T-cell (primary cell): ENCODE measurements at places on chromosomes 7 and 10. TPM values are rescaled to one million over a fixed set of nuclear protein-coding genes. Genes with fewer than 3 reads are reported as not detected.
A peak's percentile ranks its signal among the peaks of the same experiment; 100 is the strongest.

The GSTO2 gene
- 0.60 TPM for total RNA-seq

The CH25H gene
- total RNA-seq = not detected

The FAM25C gene
- total RNA-seq = not detected

The AASS gene
- total RNA-seq = 3.1 TPM

- peaks cover 3% of the 10 kb centered on the region for H3K27me3 ChIP-seq
- no peak for DNase-seq
- no peak overlapping the region for H3K27ac ChIP-seq
- no peaks in the 10 kb centered on the region for H3K36me3 ChIP-seq
- H3K4me1 ChIP-seq = no peaks in the 10 kb centered on the region
These were observed 1.1 kb downstream of the PLEKHS1 start for GRCh38 chr10:113752553-113752952.

DNA sequence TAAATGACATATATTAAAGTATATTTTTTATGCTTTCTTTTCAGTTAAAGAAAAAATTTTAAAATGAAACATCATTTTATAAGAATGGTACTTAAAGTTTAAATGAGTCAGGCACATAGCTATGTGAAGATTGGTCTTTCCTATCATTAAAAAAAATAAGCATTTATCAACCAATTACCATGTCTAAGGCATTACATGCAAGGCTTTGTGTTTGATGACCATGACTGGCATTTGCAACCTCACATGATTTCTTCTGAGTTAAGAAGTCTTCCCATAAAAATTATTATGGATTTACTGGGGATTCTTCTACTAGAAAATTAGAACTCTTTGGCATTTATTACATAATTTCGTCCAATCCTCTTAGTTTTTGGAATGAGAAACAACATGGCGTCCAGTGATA is 776.1 kb downstream of the MAGI2 start:
- no peaks in the 10 kb centered on the region for H3K27me3 ChIP-seq
- no peaks in the 10 kb centered on the region for H3K36me3 ChIP-seq
- H3K4me1 ChIP-seq = no peaks in the 10 kb centered on the region
- H3K4me3 ChIP-seq = no peak overlapping the region

- no peaks in the 10 kb centered on the region for H3K4me1 ChIP-seq
- DNase-seq = no peak
- no peaks in the 10 kb centered on the region for H3K27me3 ChIP-seq
- H3K27ac ChIP-seq = no peak overlapping the region
These were observed 33.5 kb downstream of the ACTA2 start for GRCh38 chr10:88919041-88919440.

DNA sequence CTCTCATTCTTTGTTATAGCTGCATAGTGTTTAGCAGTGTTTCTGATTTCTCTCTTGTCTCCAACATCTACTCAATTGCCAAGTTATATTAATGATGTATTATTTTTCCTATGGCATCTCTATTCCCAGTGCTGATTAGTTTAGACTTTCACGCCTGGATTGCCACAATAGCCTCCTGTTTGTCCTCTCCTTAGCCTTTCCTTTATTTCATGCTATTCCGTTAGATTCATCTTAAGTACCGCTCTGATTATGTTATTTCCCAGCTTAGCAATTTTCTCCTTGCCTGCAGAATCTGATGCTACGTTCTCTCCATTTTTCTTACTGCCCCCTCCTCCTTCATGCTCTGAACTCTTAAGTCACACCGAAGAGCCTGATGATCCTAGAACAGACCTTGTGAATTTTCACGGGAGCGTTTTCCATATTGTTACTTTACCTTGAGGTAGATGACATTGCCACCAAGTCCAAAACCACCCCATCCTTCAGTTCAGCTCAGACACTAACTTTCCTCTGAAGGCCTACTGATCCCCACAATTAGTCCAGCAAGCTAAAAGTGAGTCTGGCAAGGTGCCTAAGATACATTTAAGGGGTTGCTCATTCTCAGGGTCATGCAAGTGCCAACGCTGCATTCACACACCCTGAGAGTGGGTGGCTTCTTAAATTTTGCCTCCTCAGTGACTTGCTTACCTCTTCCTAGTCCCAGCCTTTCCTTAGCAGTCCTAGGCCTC is 6.6 kb upstream of the NRF1 start:
- H3K4me1 ChIP-seq = no peaks in the 10 kb centered on the region
- H3K27ac ChIP-seq = no peak overlapping the region
- no peaks in the 10 kb centered on the region for H3K36me3 ChIP-seq

GRCh38 chr10:102394801-102395399 is 605 bp upstream of the NFKB2 start:
- H3K27me3 ChIP-seq = no peaks in the 10 kb centered on the region
- H3K36me3 ChIP-seq = peaks cover 26% of the 10 kb centered on the region
- peak; percentile 48 for DNase-seq
- H3K4me3 ChIP-seq = peak overlapping the region; percentile 81
- H3K27ac ChIP-seq = peak overlapping the region; percentile 99
- H3K4me1 ChIP-seq = peaks cover 12% of the 10 kb centered on the region

DNA sequence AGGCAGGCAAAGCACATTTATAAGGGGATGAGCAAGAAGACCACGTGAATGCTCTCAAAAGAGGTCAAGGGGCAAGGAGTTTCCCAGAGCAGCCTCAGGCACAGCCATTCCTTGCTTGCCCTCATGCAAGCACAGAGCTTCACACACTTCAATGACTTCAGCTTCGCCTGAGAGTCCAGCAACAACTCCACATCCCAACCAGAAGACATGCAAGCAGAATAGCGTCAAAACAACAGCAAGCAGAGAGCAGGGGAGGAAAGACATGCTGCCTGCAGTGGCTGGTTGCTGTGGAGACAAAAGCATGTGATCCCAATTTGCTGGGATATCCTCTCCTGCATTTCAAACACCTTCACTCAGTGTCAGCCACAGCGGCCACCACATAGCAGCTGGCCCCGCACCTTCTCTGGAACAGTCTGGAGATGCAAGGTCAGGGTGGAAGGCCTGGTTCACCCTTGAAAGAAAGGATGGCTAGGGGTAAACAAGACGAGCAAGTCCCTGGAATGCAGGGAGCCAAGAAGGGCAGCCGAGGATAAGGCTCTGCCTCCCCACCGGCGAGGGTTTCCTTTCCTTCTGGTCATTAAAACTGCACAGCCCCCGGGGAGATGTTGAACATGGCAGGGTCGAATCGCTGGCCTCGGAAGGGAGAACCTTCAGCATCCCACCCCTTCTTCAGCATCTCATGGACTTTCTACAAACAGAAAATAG is 60.2 kb upstream of the CAMK2B start:
- no peak overlapping the region for H3K4me3 ChIP-seq
- no peaks in the 10 kb centered on the region for H3K27me3 ChIP-seq
- H3K27ac ChIP-seq = no peak overlapping the region

DNA sequence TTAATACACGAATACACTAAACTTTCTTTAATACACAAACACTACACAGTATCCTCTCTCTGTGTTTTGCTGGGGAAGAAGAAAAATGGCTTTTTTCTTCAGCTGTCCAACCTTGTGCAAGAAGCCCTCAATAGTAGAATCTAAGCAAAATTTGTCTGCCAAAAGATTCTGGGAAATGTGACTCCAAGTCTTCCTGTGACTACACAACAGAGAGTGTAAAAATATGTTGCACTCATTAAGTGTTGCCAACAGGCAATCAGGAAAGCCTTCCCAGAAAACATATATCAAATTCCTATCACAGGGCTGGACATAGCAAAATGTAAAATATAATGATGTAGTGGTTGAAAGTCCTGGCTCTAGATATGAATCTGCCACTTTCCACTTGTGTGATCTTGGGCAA is 825.1 kb upstream of the ZWINT start:
- no peaks in the 10 kb centered on the region for H3K4me1 ChIP-seq
- no peak overlapping the region for H3K4me3 ChIP-seq
- no peaks in the 10 kb centered on the region for H3K36me3 ChIP-seq
- H3K27me3 ChIP-seq = no peaks in the 10 kb centered on the region

DNA sequence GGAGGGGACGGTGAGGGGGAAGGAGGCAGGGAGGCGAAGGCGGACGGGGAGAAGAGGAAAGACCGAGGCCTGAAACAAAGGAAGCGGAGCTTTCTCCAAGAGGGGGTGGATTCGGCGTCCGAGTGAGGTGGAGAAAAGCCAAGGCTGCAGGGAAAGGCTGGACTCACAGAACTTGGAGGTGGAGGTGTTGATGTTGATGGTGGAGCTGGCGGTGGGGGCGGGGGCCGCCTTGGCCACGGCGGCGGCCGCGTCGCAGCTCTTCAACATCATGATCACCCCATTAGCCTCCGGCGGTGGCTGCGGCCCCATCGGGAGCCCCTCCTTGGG is 578 bp downstream of the CACUL1 start:
- H3K4me3 ChIP-seq = peak overlapping the region; percentile 88
- no peaks in the 10 kb centered on the region for H3K27me3 ChIP-seq
- DNase-seq = peak; percentile 14
- H3K4me1 ChIP-seq = peaks cover 17% of the 10 kb centered on the region
- H3K27ac ChIP-seq = peak overlapping the region; percentile 64

GRCh38 chr10:51005551-51005950 is 68.7 kb upstream of the PRKG1 start:
- H3K36me3 ChIP-seq = no peaks in the 10 kb centered on the region
- no peak overlapping the region for H3K27ac ChIP-seq
- no peak for DNase-seq
- peaks cover 3% of the 10 kb centered on the region for H3K27me3 ChIP-seq
- H3K4me3 ChIP-seq = no peak overlapping the region

DNA sequence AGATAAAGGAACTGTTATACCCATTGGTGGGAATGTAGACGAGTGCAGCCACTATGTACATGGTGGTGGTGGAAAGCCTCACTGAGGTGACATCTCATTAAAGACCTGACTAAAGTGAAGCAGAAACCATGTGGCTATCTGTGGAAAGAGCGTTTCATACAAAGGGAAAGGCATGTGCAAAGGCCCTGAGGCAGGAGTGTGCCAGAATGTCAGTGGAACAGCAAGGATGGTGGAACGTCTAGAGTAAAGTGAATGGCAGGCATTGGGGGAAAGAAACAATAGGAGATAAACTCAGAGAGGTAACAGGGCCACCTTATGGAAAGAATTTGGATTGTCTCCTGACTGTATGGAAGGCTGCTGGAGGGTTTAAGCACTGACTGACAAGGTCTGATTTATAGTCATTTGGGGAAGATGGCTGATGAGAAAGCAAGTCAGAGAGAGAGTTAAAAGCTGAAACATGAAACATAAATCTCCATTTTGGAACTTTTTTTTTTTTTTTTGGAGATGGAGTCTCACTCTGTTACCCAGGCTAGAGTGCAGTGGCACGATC is 245.7 kb downstream of the STK31 start:
- no peaks in the 10 kb centered on the region for H3K4me1 ChIP-seq
- H3K27ac ChIP-seq = no peak overlapping the region
- H3K27me3 ChIP-seq = no peaks in the 10 kb centered on the region
- no peak overlapping the region for H3K4me3 ChIP-seq
- H3K36me3 ChIP-seq = no peaks in the 10 kb centered on the region
